Smooth muscle cell of the brain vasculature (primary cell): ENCODE measurements at places on chromosomes 11 and 22.

- no peak for DNase-seq
These were observed 53.2 kb upstream of the AMPD3 start for GRCh38 chr11:10401696-10402392.

DNA sequence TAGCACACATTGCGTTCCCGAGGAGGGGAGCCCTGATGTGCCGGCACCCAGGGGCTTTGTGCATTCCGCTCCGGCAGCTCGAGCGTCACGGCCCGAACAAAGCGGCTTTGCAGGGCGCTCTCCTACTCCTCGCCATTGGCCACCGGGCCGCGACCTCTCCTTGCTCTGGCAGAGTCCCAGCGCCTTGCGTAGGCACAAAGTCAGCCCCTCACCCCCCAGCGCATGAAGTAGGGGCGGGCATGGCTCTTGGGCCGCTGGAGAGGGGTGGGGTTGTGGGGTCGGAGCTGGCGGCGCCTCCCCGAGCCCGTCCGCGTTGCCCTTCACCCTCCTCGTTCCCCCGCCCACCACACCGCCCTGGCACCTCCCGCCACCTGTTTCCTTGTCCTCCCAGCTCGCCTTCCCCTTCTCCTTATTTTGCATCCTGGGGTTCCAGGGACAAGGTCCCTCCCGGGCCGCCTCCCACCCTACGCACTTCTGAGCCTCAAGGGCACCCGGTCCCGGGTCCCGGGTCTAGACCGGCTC is 753 bp upstream of the PPARA start:
- no peak for DNase-seq

DNA sequence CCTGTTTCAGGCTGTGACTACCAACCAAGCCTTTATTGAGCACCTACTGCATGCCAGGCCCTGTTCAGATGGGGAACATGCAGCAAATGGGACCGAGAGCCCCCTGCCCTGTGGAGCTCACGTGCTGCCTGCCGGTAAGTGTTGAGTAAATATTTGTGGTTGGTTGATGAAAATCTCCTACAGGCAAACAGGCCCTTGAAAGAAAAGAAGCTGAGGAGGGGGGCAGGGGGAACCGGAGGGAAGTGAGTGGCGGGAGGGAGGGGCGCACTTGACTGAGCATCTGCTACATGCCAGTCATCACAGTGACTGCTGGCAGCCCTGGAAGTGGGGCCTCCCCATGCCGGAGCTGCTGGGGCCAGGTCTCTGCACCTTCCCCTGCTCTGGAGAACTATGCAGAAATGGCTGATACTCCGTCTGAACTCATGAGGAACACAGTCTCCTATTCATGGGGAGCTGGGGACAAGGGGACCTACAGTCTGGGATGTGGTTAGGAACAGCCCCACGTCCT is 34.2 kb downstream of the MACROD1 start:
- DNase-seq: no peak

DNA sequence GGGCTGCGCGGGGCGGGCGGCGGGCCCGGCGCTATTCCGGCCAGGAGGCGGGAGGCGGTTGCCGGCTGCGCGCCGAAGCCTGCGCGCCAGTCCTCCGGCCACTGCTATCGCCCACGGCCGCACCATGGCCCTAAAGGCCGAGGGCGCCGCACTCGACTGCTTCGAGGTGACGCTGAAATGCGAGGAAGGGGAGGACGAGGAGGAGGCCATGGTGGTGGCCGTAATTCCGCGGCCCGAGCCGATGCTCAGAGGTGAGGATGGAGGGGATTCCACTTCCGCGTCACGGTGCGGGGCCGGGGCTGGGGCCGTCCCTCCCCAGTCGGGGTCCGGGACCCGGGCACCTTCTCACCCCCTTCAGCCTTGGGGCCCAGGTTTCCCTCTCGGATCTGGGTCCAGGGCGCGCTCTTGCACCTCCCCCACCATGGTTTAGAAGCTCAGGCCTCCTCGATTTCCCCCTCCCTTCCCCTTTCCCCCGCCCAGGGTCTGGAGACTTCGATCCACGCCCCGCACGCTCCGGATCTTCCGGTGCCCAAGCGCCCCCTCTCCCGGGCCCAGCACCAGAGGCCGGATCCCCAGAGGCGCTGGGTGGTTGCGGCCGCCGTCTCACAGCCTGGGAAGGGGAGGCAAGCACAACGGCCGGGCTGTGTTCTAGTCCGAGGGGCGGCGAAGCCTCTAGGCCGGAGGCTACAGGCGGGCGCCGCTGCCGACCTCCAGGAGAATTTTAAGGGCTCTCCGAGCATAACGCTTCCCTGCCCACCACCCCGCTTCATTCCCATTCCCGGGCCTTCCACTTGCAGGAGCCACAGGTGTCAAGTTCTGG is 517 bp downstream of the SPINDOC start:
- no peak for DNase-seq

- no peak for DNase-seq
These were observed 37.5 kb downstream of the MPPED1 start for GRCh38 chr22:43449205-43449830.

DNA sequence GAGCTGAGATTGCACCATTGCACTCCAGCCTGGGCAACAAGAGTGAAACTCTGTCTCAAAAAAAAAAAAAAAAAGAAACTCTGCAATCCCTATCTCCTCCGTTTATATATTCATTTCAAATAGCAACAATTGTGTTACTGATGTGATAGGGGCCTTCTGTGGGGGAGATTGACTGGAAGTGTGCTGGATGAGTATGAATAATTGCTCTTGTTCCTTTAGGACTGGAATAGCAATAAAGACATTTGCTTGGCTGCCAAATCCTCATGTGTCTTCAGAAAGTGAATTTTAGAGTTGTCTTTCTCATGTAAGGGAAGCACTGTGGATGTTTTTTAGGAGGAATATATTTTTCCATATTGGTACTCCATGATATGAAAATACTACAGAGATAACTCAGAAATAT is 21.1 kb upstream of the ME3 start:
- no peak for DNase-seq

DNA sequence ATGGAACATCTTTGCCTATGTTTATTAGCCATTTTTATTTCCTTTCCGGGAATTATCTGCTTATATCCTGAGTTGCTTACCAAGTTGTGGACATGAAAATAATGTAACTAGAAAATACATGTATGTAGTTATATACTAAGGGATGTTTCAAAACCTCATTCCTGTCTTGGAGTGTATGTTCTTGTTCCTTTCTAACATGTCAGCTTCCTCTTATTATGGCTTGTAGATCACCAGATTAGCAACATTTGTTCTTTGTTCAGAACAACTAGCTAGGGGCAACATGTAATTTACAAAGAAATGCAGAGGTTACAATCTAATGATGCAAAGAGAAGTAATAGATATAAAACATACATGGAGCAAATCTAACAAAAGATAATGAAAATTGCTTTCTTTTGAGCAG is 13.1 kb upstream of the TMEM123 start:
- no peak for DNase-seq

DNA sequence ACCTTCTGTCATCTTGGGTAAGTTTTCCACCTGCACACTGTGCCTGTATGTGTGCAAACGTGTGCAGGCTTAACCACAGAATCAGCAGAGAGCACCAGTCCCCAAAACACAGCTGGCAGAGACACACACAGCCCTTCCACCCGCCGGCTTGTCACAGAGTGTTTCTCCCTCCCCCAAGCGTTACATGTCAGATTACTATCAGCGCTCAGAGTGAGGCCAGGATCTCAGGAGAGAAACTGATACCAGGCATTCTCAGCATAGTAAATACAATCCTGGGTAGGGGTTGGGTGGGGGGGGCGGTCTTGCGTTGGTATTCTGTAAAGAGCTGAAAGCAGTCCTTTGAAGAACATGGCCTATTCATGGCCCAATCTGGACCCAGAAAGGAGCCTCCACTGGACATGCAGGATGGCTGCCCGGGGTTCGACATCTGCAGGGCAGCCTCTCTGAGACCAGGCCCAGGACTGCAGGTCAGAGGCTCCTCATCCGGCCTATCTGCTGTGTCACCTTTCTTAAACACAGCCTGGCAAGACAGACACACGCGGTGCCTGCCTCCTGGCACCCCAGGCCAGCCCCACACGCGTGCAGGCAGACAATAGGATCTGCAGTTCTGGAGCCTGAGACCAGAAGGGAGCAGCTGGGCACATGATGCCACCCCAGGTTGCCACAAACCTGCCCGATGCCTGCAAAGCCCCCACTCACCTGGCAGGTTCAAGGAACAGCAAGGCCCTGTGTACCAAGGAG is 1.7 kb downstream of the OSBPL5 start:
- no peak for DNase-seq

- no peak for DNase-seq
These were observed 58.5 kb downstream of the SLC22A9 start for GRCh38 chr11:63427971-63428508.

GRCh38 chr11:34830648-34831047 is 85.5 kb downstream of the APIP start:
- no peak for DNase-seq

- DNase-seq: no peak
These were observed 118.8 kb upstream of the CRYBB3 start for GRCh38 chr22:25080855-25081254.
